ENCODE measurements at places on chromosomes 11 and 22.

DNA sequence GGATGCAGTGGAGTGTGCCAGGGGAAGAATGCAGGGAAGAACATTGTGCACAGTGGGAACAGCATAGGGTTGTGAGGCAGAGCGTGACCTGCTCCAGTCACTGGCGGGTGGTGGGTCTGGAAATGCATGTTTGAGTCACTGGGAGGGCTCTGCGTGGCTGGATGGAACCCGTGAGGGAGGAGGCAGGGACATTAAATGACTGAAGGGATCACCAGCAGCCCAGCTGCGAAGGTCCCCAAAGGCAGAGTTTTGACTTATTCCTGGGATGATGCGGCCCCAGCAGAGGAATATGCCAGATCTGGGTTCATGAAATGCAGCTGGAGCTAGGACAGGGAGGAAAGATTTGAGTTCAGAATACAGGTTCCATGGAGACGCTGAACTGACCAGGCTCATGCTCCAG is 104.0 kb upstream of the FGF3 start:
- DNase-seq: no peak

- DNase-seq: peak; percentile 50
Observed at GRCh38 chr11:61023086-61023965, 51.8 kb downstream of the CD6 start.

GRCh38 chr11:30312243-30312642 is 10.7 kb upstream of the ARL14EP start:
- DNase-seq: no peak

DNA sequence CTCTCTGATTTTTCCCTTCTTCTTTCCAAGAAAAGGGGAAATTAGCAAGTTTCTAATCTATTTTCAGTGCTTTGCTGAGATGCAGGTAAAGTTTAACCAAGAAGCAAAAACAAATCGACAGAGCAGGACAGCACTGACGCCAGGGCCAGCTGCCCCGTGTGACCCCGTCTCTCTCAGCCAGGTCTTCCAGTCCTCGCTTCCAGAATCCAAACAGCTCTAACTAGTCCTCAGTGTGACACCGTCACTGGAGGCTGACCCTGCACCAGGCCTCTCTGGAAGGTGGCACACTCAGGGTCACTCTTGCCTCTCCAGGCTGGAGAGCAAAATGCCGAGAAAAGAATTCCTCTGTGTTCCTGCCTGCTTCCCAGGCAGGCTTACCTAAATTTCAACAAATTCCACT is 44.8 kb downstream of the SHANK2 start:
- DNase-seq: no peak

DNA sequence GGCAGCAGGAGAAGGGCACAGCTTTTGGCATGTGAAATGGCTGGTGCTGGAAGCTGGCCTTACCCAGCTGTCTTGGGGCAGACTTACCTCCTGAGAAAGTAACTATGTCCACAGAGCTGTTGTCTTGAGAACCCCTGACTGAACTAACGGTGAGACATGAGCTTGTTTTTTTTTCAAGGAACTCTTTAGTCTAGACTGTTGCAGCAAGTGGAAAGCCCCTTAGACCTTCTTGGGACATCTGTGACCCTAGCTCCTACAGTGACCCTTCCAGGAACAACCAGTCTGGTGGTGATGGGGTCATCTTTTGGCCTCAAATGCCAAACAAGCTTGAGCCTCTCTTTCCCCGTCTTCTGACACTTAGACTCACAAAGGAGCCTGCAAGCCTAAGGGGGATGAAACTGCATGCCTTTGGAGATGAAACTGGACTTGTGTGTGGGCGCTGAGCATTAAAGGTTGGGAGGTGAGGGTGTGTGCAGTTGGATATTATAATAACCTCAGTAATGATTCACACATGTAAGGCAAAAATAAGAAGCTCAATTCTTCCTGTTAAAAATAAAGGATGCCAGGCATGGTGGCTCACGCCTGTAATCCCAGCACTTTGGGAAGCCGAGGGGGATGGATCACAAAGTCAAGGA is 35.4 kb downstream of the SDHD start:
- DNase-seq: no peak

Measured in stimulated activated CD8-positive, alpha-beta memory T cell treated with anti-CD3 and anti-CD28 coated beads, Interleukin-4, amount 100 ng/mL, for 1 hour (primary cell).